Stimulated activated CD4-positive, alpha-beta T cell treated with anti-CD3 and anti-CD28 coated beads, Interleukin-2, amount 100 ng/mL, for 4 hours (primary cell): ENCODE measurements at places on chromosomes 6 and 20.

DNA sequence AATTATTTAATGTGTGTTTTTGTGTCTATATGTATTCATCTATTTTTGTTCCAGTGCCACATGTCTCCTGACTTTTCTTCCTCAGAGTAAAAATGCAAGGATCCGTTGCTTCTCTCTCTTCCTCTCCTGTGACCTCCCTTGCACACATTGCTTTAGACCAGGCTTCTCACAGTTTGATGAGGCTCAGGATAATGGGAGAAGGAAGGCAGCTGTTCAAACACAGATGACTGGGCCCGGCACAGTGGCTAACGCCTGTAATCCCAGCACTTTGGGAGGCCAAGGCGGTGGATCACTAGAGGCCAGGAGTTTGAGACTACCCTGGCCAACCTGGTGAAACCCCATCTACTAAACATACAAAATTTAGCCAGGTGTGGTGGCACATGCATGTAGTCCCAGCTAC is 241.9 kb downstream of the SAMD5 start:
- no peak for DNase-seq

DNA sequence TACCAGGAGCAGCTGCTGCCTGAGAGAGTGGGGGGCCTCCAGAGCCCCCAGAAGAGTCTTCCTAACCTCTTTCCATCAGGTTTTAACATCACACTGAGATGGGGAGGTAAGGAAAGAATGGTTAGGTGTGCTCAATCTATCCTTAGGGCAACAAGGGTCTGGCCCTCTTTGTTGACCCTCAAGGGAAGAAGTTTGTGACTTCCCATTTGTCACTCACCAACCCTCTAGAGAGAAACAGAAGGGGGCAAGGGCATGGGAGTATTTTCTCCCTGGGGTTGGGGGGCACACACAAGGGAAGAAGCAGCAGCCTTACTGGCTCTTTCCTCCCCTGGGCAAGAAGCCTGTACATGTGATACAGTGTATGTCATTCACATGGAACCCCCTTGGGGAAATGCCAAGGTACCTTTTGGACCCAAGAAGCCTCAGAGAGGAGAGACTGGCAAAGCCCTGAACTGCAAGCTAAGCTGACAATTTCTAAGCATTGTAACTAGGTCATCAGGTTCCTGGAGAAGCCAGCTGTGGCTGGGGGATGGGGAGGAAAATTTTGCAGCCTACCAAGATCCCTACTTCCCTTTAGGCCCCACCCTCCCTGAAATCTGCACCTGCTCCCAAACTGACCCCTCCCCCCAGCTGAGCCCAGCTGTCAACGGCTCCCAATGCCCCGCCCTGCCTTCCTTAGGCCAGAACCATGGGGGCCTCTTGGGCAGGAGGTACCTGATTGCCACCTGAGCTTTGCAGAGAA is 14.5 kb downstream of the BCL2L1 start:
- no peak for DNase-seq

- no peak for DNase-seq
Observed at GRCh38 chr6:95589067-95589466, 11.7 kb downstream of the MANEA start.

GRCh38 chr6:46648869-46649492 is 3.6 kb downstream of the CYP39A1 start:
- no peak for DNase-seq

GRCh38 chr6:35093783-35094182 is 47.4 kb downstream of the TCP11 start:
- DNase-seq = no peak

DNA sequence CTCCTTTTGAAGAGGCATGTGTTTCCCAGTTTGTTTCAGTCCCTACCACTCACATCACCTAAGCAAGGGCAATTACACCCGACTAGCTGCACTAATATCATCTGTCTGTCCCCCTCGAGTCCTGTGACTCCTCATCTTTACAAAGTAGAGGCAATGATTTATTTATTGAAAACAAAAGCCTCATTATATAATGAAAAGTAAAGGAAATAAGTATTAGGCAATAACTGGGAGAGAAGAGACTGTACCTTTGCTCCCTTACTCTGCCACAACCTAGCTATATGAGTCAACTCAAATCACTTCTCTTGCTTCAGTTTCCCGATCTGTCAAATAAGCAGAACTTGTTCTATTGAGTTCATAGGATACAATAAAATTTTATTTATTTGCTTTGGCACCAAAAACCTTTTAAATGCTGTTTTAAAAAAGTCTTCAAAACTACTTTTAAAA is 38.9 kb downstream of the CSNK2A1 start:
- DNase-seq = no peak

GRCh38 chr6:134764741-134765140 is 185.2 kb downstream of the ALDH8A1 start:
- no peak for DNase-seq

DNA sequence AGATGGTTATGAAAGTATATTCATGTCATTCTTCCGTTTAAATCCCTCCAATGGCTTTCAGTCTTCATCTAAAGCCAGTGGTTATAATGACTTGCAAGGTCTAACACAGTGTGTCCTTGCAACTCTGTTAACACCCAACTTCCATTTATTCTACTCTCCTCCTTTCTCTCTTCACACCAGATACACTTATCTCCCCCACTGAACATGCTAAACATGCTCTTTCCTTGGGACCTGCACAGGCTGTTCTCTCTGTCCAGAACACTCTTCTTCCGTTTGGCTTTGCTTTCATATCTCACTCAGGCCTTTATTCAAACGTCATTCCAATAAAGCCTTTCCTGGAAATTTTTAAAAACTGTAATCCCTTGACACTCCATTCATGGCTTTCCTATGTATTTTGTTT is 91.5 kb downstream of the EPHA7 start:
- no peak for DNase-seq

DNA sequence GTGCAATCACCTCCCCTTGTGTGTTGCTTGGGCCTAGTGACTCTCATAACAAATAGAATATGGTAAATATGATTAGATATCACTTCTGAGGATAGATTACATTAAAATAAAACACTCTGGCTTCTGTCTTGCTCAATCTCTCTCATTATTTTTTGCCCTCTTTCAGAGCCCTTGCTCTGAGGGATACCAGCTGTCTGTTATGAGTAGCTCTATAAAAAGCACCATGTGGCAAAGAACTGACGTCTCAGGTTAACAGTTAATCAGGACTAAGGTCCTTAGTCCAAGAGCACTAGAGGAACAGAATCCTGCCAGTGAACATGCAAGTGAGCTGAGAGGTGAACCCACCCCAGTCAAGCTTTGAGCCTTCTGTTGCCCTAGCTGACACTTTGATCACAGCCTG is 402.2 kb upstream of the HTR1E start:
- DNase-seq = no peak

- no peak for DNase-seq
Observed at GRCh38 chr20:53806683-53807401, 213.2 kb upstream of the ZNF217 start.

DNA sequence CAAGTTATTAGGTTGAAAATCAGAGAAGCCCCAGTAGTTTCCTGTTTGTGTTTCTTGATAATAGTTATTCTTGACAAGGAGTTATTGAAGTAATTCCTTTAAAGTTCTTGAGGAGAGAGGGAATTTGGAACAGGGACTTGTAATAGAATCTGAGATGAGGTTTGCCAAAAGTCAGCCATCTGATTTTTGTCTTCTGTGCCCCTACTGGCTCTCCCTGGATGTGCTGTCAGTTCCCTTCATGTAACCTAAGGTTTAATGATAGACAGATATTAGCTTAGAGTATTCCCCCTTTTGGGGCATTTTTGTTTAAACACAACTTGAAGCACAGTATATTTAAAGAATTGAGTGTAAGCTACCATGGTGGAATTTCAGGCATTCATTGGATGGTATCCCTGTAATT is 71.4 kb downstream of the CARMIL1 start:
- no peak for DNase-seq

DNA sequence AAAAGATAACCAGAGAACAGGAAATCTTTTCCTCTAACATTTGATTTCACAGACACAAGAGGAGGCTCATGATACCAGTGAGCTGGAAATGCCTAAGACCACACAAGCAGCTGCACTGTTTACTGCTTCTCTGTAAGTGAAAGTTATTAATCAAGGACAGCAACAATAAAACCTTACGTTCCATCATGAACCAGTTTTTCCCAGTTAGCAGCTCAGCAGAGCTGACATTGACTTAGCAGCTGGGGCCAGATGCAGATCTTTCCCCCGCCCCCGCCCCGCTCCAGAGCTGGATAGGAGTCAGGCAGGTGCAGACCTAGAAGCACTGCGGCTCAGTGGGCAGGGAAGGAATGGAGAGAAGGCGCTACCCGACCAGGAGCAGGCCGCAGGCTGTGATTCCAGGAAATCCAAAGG is 275.2 kb downstream of the GMDS start:
- no peak for DNase-seq
